ENCODE measurements at places on chromosomes 12 and 14.

DNA sequence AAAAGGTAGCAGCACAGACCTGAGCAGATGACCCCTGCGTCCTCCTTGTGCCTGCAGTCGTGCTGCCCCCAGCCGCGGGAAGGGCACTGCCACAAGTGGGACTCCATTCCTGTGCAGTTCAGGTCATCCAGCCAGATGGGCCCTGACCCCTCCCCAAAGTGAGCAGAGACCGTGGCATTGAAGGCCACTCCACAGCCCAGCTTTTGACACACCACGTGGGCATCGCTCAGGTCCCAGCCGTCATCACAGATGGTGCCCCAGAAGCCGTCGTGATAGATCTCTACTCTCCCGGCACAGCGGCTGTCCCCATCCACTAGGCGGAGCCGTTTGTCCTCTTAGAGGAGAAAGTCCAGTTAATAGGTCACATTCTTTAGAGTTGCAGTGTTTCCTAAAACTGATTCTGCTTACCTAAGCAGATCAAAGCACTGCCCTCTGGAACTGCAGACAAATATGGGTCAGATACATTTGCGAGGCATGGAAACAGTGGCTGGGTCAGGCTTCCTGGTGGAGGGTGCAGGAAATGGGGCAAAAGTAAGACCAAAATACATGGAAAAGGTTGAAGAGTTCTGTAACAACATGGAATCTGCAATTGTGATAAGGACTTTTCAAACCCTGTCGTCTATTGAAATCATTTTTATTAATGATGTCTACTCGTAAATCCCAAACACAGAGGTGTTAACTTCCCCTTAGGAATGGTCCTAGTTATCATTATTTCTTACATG is 69.4 kb downstream of the CD163L1 start:
- DNase-seq = peak; percentile 34

- DNase-seq = no peak
These were observed 90.9 kb downstream of the TMEM121 start for GRCh38 chr14:105617201-105617777.

GRCh38 chr14:81209167-81209836 is 11.5 kb downstream of the GTF2A1 start:
- DNase-seq = no peak

DNA sequence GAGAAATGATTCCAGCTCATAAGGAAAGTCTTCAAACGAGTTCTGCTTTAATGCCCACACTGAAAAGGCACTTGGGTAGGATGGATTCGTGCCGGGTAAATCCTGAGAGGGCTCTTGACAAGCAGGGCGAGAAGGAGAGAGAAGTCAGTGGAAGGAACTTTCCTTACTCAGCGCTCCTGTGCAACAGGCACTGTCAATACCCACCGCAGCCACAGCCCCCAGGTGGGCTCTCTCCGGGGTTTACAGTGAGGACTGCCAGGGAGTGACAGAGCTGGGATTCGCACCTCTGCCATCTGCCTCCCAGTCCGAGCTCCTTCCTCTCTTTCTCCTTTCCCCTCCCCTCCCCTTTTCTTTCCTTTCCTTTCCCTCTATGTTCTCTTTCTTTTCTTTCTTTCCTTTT is 118.7 kb downstream of the BEGAIN start:
- no peak for DNase-seq

GRCh38 chr14:21534576-21534975 is 8.4 kb upstream of the SALL2 start:
- DNase-seq = no peak

- no peak for DNase-seq
These were observed 221.2 kb downstream of the RAD51B start for GRCh38 chr14:68040633-68041369.

DNA sequence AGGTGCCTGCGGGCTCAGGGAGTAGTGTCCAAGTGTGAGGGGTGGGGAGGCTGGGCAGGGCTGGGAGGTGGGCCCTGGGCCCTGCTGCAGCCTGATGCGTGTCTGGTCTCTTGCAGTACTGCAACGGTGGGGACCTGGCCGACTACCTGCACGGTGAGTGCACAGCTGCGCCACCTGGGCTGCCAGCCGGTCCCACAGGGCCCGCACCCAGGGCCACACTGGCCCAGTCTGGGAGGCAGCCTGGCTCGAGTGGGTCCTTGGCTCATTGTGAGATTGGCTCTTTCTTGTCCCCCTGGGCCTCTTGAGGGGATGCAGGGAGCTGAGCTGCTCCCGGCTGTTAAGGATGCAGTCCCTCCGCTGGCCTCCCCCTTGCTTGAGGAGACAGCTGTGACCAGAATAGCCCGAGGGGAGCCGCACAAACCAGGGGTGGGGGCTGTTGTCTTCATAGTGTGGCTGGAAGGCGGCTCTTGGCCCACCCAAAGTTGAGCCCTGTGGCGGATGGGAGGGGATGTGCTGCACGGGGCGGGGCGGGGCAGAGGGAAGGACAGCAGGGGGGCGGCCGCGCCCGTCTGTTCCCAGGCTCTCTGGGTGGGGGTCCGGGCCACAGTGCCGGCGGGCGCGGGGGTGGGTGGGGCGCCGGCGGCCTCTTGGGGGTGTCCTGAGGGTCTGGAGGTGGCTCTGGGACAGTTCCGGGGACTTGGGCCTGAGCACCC is 13.1 kb downstream of the ULK1 start:
- no peak for DNase-seq

DNA sequence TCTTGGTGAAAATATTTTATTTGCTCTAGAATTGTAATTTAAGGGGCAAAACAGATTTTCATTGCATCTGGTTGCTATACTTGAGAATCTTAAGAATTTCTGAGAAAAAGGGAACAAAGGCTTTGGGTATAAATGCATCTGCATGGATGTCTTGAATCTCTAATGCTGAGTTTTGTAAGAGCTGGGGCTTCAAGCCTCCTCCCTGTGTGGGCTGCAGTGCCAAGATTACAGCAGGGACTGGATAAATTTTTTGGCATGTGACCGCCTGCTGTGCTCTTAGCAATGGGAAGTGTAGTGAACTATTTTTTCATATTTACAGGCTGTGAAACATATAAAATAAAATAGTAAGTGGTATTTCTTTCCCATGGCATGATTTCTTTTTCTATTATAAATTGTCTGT is 70.0 kb downstream of the SLC38A6 start:
- no peak for DNase-seq

DNA sequence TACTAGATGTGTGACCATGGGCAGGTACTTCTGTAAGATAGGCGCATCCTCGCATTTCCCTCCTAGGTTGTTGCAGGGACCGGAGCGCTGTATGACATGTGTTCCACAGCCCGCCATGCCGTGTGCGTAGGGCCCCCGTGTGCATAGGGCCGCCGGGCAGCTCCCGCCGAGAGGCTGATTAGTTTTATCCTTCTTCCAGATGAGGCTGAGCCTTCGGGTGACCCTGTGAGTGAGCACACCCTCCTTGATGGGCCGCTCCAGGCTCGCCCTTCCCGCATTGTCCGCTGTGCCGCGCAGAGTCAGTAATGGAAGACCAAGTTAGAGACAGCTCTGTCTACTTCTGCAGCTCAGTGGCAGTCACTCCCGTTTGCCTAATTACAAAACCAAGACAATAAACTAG is 72.9 kb upstream of the DYNC1H1 start:
- DNase-seq = no peak

GRCh38 chr12:103768467-103769123 is 72.4 kb downstream of the NT5DC3 start:
- DNase-seq = no peak

DNA sequence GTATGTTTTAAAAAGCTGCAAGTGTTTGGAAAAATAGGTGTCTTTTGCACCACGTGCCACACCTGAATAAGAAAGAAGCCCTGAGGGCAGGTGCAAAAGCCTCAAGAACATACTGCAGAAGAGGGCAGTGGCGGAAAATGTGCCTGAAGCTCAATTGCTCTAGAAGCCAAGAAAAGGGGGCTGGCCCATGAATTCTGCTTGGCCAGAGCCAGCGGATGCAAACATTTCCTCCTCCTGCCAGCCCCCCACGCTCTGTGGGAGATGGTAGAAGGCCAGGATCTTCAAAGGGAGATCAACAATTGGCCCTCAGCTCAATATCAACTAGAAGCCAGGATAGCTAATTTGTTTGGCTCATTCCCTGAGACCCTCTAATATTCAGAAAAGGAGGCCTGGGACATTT is 80.3 kb upstream of the TMEM132D start:
- peak; percentile 10 for DNase-seq

DNA sequence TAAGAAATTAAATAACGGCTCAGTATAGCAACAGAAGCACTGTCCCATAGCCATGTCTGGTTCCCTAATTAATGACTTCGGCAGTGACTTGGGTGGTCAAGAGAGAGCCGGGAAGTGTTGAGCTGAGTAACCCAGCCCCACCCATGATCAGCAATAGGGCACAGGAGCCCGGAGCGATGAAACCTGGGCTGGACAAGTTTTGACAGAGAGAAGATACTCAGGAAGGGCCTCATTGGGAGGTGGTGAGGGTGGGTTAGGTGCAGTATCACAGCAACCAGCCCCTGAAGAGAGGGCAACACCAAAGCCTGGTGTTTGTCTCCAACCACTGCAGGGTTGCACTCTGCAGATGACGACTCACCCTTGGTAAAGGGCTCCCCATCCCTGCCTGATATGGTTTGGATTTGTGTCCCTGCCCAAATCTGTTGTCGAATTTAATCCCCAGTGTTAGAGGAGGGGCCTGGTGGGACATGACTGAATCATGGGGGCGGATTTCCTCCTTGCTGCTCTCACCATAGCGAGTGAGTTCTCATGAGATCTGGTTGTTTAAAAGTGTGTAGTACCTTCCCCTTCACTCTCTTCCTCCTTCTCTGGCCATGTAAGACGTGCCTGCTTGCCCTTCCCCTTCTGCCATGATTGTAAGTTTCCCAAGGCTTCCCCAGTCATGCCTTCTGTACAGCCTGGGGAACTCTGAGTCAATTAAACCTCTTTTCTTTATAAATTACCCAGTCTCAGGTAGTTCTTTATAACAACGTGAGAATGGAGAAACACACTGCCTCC is 124.9 kb upstream of the MED13L start:
- DNase-seq = no peak

DNA sequence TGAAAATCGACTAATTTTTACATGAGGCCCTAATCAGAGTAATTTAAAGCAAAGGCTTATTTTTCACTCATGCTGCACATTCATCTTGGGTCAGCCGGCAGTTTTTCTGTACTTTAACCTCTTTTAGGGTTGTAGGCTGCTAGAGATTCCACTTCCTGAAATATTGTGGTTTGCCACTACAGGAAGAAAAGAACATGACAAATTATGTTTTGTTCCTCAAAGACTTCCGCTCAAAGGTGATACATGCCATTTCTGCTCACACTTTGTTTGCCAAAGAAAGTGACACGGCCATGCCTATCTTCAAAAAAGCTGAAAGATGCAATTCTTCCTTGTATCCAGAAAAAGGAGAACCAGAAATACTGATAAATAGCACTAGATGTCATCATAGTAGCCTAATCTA is 183.4 kb upstream of the PPFIA2 start:
- no peak for DNase-seq

GRCh38 chr12:80513211-80513610 is 69.2 kb downstream of the PTPRQ start:
- DNase-seq = no peak

DNA sequence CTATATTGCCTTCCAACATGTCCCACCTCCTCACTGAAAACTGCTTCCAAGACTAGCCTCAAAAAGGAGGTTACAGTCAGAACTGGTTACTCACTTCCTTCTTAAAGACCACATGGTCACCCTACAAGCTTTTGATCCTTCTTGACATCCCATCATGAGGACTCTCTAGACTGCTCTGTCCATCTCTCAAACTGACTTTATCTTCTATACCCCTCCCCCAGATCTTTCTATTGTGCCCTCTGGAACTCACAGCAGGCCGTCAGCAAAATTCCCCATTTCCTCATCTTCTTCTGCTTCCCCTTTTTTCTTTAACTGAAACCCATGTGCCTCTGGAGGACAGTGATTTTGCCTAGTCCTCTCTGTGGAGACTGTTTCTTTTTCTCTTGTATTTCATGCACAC is 18.1 kb upstream of the IGF1 start:
- DNase-seq = no peak

DNA sequence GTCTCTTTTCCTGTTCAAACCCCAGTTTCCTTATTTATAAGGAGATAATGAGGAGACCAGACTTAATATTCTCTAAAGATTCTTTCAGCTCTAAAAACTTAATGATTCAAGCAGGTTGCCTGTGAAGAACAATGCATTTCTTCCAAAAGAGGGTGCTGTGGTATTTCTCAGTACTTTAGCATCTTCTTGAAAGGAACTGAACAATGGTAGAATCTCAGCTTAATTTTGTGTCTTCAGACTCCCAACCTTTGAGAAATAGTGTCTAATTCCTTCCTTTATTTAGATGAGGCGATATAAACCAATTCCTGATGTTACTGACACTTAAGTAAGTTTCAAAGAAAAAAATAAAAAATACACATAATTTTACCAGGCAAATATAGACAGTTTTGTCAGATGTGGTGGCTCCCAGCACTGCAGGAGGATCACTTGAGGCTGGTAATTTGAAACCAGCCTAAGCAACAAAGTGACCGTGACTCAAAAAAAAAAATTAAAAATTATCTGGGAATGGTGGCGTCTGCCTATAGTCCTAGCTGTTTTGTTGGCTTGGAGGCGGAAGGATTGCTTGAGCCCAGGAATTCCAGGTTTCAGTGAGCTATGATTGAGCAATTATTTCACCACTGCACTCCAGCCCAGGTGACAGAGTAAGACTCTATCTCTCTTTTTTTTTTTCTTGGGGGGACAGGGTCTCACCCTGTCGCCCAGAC is 76.9 kb upstream of the PSMA6 start:
- DNase-seq = no peak

GRCh38 chr14:21258889-21259787 is 10.1 kb downstream of the HNRNPC start:
- no peak for DNase-seq

DNA sequence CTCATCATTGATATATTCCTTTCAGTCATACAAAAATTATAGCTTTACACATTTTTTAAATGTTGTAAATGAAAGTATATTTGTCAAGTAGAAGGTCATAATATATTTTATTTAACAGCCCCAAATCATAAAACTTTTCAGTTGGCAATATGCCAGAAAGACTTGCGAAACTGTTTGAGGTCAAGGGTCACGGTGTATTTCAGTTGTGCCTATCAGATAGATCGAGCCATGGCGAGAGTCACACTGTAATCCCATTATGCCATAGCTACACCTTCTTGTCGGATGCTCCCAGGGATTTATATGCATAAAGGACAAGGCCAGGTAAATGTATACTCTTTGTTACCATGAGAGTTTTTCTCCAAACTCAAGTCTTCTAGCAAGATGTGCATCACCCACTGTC is 26.7 kb upstream of the G2E3 start:
- DNase-seq = no peak

- DNase-seq = no peak
These were observed 1.3 kb upstream of the ARHGAP5 start for GRCh38 chr14:32075672-32076277.
